ENCODE measurements at places on chromosomes 6 and 20. TPM values are rescaled to one million over a fixed set of nuclear protein-coding genes. Genes with fewer than 3 reads are reported as not detected.

DNA sequence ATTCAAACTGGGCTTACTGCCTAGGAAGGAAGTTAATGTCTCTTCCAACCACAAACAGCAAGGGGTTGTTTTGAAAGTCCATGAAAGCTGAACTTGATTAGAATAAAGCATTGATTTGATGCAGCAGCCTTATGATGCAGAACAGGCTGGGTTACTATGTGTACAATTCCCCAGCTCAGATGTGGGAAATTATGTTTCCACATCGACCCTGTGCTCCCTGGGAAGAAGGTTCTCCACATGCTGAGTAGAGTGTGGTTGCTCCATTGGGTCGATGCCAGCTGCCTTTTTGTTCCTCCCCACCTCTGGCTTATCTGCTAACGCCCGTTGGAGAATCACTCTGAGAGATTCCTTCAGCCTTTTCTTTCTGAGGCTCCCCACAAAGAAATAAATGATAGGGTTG lies 1.2 kb downstream of the MAS1L start:
- H3K27ac ChIP-seq = no peak overlapping the region
- no peak overlapping the region for H3K4me3 ChIP-seq
- H3K27me3 ChIP-seq = no peaks in the 10 kb centered on the region

DNA sequence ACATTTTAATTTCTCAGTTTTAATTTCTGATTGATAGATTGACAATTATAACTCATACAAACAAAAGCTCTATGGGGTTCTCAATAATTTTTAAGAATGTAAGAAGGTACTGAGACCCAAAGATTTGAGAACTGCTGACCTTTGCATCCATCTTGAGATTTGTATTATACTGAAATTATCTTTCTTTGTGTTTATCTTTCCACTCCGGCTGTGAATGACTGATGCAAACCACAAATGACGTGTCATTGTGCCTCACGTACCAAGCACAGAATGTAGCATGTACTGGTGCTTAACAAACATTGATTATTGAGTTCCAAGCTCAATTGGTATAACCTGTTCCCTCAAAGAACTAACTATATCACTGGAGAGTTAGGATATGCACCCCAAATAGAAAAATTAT lies 152.1 kb upstream of the SMLR1 start:
- H3K4me1 ChIP-seq = peaks cover 9% of the 10 kb centered on the region
- H3K36me3 ChIP-seq = no peaks in the 10 kb centered on the region
- no peaks in the 10 kb centered on the region for H3K27me3 ChIP-seq
- DNase-seq = no peak

DNA sequence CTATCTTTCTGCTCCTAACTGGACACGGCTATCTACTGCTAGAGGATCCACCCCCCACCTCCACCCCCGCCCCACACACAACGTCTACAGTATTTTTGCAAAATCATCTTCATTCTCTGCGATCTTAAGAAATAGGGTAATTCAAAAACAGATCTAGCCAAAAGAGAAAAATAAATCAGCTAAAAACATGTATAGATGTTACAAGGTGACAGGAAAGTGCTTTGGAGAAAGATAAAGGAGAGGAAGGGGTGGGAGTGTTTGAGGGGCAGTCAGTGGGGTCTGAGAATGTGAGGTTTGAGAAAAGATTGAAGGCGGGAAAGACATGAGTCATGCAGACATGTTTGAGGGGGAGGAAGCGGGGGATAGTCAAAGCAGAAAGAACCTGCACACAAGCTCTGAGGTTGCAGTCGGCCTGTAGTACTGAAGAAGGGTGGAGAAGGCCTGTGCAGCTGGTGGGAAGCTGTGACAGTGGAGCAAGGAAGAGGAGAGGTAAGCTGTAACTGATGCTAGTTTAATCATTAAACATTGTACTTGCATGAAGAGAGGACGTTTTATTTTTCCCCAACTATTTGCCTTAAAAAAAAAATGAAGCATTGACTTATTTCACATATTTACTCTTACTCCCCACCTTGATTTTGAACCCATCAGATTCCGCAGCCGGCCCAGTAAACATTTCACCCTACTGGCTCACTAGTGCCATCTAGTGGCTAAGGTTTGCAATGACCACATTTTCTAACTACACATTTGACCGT lies 332.6 kb downstream of the ADGRB3 start:
- H3K27ac ChIP-seq = no peak overlapping the region
- no peaks in the 10 kb centered on the region for H3K4me1 ChIP-seq
- DNase-seq = peak; percentile 63

RAET1G gene
- 1.6 TPM for total RNA-seq

Measured in right atrium auricular region (tissue), 2 donors.